ENCODE measurements at places on chromosomes 4 and X.

DNA sequence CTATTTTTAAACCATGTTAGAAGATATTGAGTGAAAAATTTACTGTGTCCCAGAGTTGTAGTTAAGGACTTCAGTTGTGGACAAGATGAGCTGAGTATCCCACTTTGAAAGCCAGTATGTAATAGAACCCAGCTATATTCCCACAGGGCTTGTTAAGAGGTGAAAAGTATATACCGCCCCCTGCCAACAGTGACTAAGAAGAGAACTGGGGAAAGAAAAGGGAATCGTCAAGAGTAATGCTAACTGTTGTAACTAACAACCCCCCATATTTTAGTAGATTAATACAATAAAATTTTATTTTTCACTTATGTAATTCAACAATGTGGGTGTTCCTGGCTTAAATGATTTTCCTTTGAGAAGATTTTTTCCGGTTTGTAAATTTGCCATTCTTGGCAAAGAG lies 250.4 kb upstream of the GIMD1 start:
- no peak for DNase-seq

DNA sequence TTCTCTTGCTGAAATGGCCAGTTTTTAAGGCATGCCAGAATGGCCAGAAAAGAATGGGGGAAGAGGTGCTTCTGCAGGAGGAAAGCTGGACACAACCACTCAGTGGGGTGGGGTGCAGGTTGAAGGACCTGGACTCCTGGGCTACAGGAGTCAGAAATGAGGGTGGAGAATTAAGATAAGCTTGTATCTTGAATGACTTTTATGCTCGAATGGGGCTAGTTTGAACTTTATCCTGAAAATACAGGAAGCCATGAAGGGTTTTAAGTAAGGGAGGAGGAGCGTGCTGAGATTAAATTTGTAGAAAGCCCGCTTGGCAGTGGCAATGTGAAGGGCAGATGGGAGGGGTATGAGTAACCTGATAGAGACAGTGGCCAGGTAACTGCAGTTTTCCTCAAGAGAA lies 66.5 kb downstream of the ELOVL6 start:
- DNase-seq: no peak

DNA sequence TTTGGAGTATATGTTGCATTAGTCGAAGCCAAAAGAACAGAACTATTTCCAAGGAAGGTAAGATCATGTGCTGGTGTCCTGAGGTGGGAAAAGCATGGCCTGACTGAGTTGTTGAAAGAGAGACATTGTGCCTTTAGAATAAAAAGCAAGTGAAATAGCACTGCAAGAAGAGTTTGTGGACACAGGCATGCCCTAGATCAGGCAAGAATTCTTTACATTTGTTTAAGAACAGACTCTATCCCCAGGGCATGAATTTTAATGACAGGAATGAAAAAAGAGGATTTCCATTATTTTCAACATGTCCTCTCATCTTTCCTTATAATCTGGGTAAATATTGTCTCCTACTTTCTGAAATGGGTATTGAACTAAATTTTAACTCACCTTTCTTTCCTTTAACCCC lies 516.2 kb upstream of the GALNT7 start:
- DNase-seq: no peak

- no peak for DNase-seq
Measured at GRCh38 chr4:113468165-113469022, 293.1 kb downstream of the CAMK2D start.

DNA sequence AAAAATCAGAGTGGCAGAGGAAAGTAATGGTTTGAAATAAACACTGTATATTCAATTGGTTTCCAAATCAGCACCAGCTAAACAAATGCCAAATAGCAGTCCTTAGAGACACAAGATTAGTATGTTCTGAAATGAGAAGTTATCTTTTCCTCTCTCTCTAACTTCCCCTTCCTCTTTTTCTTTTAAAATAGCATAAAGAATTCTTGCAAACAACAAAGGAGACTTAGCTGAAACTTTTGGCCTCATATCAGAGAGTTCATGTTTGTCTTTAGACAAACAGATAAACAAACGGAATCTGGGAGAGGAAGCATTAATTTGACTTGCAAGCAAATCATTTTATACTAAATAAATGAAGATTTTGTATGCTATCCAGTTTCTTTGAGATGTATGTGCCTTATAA lies 399.0 kb downstream of the GBA3 start:
- DNase-seq: no peak

DNA sequence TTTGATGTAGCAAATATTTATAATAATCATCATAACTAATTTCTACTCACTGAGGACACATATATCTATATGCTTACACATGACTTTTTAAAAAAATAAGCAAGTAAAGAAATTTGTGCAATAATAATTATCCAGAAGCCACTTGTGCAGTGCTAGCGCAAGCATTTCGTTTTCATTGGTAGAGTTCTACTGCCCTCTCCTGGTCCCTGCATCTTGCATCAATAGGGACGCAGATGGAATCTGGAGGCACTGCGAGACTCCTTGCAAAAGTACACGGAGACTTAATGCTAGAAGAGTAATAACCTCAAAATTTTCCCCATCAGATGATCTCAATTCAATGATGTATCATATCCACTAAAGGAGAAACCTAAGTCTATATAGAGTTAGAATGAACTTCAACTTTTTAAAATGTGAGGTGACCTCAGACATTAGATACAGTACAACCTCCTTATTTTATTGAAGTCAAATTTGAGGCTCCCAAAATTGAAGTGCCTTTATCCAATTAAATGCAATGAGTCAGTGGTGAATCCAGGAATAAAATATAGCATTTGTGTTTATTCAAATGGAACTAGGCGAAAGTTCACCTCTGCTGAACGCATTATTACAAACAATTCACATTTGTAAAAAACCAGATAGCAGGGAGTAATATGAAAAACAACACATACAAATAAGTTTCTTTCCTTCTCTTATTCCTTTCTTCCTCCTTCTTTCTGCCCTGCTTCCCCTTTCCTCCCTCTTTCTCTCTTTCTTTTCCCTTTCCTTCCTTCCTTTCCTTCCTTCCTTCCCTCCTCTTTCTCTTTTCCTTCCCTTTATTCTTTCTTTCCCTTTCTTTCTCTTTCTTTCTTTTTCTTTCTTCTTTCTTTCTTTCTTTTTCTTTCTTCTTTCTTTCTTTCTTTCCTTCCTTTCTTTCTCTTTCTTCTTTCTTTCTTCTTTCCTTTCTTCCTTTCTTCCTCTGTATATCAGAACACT lies 450.0 kb downstream of the ANKRD50 start:
- peak; percentile 16 for DNase-seq
